D341Med (cell line): ENCODE measurements at places on chromosomes 11 and 22.

GRCh38 chr11:62464655-62465054 lies 45.8 kb downstream of the SCGB1A1 start:
- DNase-seq = no peak

DNA sequence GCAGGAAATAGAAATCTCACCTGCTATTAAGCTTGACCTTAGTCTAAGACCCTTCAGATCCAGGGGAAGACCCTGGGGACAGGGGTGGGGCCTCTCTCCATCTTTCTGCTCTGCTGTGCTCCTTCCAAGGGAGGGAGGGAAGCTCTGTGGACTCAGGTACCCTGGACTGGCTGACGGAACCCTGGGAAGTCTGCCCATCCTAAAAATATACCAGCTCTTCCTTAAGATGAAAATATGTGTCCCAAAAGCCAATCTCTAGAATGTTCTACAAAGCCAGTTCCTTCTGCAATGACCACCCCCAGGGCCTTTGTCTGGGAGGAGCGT lies 73.7 kb downstream of the RTL6 start:
- no peak for DNase-seq

DNA sequence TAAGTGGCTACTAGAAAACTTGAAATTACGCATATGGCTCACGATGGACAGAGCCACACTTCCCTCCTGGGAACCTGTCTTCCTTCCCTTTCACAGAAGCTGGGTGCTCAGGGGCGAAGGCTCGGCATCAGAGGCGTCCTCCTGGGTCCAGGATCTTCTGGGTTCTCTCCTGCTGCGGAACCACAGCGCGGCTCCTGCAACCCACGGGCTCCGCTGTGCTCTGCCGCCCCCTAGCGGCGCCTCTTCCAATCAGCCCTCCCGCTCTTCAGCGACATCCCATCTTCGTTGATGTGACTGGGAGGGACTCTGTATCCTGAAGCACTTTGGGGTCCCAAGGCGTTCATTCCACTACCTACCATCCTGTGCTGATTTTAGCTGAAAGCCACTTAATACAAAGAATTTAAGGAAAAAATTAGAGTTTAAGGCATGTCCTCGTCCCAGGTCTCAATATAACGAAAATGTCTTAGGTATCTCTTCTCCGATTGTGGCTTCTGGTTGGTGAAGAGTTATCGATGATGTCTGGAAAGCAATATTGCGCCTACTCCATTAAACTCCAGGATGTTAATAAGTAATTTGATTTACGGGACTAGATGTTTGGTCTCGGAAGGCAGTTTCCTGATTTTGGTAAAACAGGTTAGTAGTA lies 14.8 kb upstream of the RPS3 start:
- peak; percentile 87 for DNase-seq

DNA sequence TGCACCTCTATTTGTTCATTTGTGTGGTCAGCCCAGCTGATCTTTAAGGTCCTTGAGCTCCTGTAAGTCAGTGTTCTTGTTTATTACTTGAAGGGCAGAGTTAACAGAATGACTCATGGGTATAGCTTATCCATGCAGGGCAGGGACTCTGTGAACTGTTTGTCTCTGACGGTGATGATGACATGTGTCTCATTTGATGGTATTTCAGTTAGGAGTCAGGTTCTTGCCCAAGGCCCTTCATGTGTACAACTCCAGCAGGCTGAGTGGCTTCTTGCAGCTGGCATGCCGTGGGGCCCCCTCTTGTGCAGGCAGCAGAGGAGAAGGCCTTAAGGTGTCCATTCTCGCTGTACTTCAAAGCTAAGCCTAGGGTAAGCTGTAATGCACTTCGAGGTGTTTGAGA lies 165.1 kb downstream of the DBX1 start:
- DNase-seq = no peak

GRCh38 chr22:43292630-43293018 lies 50.5 kb downstream of the SCUBE1 start:
- DNase-seq = no peak

- DNase-seq = no peak
These were observed 5.4 kb downstream of the KREMEN1 start for GRCh38 chr22:29078036-29078868.

- DNase-seq = no peak
These were observed 343.2 kb downstream of the NTM start for GRCh38 chr11:131713529-131714134.

DNA sequence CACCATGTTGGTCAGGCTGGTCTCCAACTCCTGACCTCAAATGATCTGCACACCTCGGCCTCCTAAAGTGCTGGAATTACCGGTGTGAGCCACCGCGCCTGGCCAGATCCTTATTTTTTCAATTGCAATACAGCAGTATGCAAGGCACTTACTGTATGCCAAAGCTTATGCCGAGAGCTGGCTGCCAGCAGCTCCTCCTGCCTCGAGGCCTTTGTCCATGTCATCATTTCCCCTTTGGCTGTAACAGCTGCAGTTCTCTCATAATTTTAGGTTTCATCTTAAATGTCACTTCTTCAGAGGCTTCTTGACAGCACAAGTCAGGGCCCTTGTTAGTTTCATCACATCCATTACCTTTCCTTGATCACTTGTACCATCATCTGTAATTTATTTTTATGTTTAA lies 1.5 kb upstream of the SREBF2 start:
- no peak for DNase-seq

DNA sequence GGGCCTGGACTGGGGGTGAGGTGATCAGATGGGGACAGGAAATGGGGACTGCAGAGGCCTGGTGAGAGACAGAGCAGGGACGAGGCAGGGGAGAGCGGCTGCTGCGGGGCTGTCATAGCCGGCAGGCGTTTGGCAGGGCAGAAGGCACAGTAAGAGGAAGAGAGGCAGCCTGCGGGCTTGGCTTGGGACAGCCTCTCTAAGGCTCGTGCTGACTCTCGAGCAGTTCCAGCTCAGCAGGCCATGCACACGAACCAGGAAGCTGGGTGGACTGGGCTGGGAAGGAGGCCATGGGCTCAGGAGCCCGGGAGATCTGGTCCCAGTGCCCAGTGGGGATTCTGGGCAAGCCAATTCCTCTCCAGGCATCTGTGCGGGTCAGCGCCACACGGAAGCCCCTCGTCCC lies 19.6 kb upstream of the EIF3D start:
- DNase-seq = no peak

- no peak for DNase-seq
These were observed 56.4 kb downstream of the SNX19 start for GRCh38 chr11:130859886-130860285.

DNA sequence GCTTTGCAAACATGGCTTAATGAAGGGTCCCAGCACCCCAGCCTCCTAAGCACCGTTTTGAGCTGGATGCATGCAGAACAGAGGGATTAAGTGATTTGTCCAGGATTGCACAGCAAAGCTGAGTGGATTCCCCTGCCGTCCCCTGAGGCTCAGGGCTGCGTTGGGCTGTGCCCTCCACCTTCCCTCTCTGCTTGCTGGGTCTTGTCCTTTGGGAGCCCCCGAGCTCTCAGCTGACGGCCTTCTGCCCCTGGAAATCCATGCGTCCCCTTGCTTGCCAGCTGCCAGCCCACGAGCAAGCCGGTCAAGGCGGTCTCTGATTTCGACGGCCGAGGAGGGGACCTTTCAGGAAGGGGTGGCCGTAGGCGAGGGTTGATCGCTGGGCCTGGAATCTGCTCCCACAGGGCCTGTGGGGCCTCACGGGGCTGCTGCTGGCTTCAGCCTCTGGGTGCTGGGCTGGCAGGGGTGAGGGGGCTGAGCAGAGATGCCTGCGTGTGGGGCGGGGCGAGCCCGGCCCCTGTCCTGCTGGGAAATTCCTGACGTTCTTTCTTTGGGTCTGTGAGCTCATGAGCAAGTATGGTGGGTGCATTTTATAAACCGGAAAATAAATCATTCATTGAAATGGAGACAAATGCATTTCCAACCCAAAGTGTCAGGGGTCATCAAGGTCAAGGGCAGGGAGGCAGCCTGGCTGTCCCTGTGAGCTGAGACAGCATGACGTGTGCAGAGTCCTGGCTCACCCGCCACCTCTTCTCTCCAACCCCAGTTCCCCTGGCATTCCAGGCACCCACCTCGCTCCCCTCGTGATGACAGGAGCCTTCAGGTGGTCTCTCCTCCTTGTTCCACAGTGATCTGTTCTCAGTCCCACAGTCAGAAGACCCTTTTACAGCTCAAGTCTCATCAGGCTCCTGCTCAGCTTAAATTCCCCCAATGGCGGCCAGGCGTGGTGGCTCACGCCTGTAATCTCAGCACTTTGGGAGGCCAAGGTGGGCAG lies 28.1 kb downstream of the FGF4 start:
- DNase-seq = no peak

DNA sequence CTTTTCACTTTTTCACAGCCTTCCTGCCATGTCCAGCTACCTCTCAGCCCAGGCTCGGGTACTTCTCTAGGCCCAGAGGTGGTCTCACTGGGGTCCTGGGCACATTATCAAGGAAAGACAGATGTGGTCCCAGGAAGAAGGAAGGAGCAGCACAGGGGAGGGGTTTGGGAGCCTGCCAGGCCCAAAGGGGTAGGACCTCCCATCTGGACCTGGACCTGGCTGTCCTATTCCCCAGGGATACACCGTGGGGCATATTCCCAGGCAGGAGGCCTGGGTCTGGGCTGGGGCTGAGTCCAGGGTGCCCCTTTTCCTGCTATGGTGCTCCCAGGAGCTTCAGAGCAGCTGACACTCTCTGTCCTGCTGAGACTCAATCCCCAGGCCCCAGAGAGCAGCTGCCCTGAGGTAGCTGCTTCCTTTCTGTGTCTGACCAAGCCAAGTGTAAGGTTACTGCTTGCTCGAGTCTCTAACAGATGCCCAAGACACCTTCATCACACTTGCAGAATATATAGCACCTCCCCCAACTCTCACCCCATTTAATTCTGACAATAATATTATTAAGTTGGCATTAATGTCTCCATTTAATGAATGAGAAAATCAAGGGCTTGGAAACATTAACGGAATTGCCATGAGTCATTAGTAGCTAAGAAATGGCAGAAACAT lies 232.0 kb downstream of the BUD13 start:
- DNase-seq = no peak
